ENCODE measurements at places on chromosomes 4 and X.

GRCh38 chrX:30610026-30610425 is 32.5 kb upstream of the TASL start:
- no peak for DNase-seq

GRCh38 chr4:24337451-24338190 is 246.7 kb downstream of the DHX15 start:
- DNase-seq = no peak

DNA sequence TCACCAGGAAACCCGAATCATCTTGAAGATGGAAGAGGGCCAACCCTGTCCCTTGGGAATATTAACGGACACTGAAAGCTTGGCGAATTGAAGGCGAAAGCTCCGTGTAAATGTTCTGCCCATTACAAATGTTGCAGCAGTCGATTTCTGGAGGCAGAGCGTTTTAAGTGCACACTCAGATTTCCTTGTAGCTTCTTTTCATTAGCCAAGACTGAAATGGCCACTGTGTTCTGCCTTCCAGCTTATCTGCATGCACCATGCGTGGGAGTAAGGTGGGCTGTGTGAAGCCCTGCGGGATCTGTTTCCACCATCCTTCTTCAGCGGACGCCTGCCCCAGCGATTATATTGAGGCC is 1.3 kb downstream of the SMIM20 start:
- no peak for DNase-seq

DNA sequence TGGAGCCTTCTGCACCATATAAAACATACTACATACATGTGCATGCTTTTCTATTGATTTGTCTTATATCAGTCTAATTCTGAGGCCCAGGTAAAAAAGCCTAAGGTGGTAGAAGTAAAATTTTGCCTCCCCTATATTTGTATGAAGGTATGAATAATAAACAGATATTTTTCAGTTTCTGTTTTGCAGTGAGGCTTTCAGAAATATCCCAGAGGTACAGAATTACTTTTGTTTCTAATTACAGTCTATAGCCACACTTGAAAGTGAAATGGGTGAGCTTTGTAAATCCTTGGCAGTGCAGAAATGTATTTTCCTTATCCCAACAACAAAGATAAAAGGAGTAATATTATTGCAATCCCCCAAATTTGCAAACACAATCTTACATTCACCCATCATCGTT is 59.5 kb downstream of the DDX60 start:
- no peak for DNase-seq

DNA sequence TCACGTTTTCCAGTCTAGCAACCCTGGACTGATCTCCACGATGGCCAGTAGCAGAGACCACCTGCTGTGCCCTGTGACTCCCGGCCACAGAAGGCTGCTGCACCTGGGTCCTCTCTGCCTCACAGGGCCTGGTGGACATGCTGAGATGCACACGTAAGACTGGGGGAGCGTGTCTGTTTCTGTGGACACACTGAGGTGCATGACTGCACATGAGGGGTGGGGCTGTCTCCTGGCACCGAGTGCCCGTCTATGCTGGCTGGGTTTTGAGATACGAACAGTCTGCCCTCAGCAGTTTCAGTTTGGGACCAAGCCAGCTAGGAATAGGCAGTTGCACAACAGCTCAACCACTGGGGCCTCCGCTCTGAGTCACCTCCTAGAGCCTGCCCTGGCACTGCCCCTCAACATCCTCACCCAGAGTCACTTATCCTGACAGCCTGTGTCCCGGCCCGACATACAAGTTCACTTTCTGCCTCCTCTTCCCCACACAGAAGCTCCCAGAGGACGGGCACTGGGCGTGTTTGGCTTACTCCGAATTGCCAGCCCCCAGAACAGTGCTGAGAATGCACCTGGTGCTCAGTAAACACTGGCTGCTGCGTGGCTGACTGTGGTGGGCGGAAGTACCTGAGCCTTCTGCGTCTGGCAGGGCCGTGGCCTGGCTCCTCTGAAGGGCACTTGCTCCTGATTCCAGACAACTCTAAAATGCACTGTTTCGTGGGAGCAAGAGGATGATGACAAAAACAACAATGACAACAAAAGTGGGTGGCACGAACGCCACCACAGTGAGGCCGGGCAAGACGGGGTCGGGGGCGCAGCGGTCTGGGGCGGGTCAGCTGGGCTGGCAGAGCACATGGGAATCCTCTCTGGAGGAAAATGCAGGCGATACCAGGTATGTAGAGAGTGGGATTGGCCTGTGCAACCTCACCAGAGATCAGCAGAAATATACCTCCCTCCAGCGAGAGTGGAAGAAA is 30.9 kb downstream of the RNF212 start:
- no peak for DNase-seq

- DNase-seq = no peak
Observed at GRCh38 chr4:10237131-10237530, 120.5 kb upstream of the WDR1 start.

DNA sequence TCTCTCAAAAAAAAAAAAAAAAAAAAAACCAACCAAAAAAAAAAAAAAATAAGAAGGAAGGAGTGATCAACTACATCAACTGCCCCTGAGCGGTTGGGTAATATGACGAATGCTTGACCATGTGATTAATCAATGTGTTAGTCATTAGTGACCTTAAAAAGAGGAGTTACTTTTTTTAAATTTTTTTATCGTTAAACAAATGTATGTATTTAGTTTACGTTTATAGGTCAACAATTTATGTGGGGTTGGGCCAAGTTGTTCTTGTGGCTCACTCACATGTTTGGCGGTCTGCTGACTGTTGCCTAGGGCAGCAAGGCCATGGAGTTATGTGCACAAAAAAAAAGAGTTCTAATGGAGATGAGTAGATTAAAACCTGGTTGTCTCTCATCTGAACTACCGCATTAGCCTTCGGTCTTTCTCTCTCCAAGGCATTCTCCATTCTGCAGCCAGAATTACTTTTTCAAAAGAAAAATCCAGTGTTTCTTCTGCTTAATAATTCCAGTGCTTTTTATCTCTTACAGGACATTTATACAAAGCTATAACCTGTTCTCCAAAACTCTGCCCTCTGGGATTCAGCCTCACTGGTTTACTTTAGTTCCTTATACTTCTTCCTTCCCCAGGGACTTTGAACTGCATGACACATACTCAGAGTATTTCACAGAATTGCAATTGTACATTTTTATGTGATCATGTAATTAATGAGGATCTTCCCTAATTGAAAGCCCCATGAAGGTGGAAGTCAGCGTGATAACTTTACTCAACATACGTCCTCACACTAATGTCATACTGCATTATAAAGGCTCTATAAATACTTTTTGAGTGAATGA is 505.5 kb downstream of the ANKRD50 start:
- DNase-seq = no peak

DNA sequence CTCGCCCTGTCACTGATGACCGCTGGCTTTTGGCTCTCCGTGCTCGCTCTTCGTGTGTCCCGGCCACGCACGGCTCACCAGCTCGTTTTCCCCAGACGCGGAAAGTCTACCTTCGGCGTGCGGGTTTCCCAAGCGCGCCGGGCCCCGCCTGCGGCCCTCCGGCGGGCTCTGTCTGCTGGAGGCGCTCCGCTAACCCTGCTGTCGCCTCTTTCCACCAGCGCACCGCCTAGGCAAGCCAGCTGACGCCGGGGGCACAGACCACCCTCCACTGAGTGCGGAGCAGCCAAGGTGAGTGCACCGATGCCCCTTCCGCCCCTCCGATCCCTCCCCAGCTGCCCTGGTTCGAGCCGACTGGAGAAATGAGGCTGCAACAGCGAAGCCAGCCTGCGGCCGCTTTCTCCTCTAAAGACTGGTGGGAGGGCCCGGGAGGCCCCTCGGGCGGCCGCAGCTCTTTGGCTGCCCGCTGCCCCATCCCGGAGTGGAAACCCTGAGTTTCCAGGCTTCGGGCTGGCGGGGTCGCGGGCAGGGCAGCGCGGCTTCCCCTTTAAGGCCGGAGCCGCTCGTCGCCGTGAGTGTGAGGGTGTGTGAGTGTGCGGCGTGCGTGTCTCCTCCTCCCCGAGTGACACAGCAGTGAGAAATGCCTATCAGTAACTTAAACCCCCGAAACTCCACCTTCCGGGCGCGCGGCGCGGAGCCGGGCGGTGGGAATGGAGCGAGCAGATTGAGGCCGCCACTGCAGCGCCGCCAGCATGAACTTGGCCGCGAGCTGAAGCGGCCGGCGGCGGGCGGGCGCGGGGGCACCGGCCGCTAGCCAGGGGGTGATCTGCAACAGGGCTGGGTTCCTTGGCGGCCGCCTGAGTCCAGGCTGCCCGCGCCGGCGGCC is at the start of gene MAMLD1:
Gene MAMLD1, plus strand, starts transcription at position 719 of the 883 bp plus-strand sequence. CDS start 82,200 bp downstream, outside the sequence.
- DNase-seq = no peak

- DNase-seq = no peak
Observed at GRCh38 chr4:158966091-158966490, 136.8 kb upstream of the RAPGEF2 start.

- DNase-seq = no peak
Observed at GRCh38 chr4:4492161-4492847, 49.5 kb downstream of the STX18 start.

- no peak for DNase-seq
Observed at GRCh38 chr4:133565379-133565778, 416.3 kb downstream of the PCDH10 start.

DNA sequence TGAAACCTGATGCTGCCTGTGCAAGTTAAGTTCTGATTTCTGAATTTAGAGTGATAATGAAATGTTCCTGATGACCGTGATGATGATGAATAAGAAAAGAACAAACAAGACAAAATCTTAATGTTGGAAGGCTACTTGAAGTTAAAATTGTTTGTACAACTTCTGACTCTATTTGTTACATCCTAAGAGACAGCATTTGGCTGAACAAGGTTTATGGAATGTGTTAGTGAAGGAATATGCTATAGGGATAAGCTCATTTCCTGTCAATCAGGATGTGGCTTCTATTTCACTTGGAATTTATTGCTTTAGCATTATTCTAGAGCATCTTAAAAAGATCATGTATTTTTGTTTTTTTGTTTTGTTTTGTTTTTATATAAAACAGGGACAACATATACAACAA is 267.5 kb downstream of the FAT4 start:
- DNase-seq = no peak

DNA sequence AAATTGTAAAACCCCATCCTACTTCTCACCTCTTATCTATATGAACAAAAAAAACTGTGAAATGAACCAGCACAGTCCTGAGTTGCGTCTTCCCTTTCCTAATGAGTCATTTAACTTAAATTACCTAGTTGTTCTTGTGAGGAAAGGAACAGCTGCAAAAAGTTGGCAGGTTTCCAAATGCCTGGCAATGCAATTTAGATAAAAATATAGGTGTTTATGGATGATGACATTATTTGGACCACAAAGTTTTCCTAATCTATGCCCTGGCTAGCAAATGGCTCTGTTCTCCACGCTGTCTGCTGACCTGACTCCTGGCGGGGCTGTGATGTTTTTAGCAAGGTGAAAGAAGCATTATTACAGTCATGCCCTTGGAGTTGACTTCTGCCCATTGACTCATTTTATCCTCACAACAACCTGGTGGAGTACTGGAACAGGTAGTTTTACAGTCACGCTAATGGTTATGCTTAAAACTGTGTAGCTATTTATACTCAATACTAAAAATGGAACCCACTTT is 29.8 kb upstream of the RELL1 start:
- peak; percentile 7 for DNase-seq

GRCh38 chr4:86338521-86338920 is 21.3 kb downstream of the MAPK10 start:
- DNase-seq = no peak

DNA sequence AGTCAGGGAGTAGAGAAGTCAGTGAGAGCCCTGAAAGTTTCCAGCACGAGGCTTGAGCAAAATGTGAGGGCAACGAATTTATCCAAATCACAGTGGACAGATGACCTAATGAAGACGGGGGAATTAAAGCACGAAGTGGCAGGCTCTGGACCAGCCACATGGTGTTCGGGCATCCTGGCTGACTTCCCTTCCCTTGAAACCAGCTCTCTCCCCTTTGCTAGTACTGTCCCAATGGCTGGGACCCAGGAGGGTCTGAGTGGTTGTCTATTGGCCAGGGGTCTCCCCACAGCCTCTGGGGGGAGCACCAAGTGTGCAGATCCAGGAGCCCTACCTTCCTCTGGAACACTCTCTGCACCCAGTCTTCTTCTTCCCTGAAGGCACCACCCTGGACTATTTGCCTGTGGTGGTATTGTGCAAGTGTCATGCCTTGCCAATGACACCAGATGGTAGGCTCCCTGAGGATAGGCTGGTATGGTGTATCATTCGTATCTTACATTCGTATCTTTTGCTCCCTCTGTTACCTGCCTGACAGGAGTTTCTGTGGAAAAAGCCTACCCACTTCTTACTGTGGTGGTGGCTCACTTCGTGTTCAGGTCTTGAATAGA is 2.1 kb downstream of the APLN start:
- DNase-seq = no peak

- DNase-seq = no peak
Observed at GRCh38 chr4:128107766-128108165, 46.7 kb downstream of the LARP1B start.

GRCh38 chrX:109911046-109911445 is 91.9 kb upstream of the TMEM164 start:
- no peak for DNase-seq

- DNase-seq = no peak
Observed at GRCh38 chr4:186128842-186129241, 24.3 kb downstream of the FAM149A start.

- no peak for DNase-seq
Observed at GRCh38 chr4:165192956-165193355, 14.4 kb upstream of the KLHL2 start.

- DNase-seq = no peak
Observed at GRCh38 chr4:183105092-183105491, 6.0 kb downstream of the WWC2 start.

- DNase-seq = no peak
Observed at GRCh38 chr4:99221980-99222379, 2.9 kb upstream of the ADH6 start.

DNA sequence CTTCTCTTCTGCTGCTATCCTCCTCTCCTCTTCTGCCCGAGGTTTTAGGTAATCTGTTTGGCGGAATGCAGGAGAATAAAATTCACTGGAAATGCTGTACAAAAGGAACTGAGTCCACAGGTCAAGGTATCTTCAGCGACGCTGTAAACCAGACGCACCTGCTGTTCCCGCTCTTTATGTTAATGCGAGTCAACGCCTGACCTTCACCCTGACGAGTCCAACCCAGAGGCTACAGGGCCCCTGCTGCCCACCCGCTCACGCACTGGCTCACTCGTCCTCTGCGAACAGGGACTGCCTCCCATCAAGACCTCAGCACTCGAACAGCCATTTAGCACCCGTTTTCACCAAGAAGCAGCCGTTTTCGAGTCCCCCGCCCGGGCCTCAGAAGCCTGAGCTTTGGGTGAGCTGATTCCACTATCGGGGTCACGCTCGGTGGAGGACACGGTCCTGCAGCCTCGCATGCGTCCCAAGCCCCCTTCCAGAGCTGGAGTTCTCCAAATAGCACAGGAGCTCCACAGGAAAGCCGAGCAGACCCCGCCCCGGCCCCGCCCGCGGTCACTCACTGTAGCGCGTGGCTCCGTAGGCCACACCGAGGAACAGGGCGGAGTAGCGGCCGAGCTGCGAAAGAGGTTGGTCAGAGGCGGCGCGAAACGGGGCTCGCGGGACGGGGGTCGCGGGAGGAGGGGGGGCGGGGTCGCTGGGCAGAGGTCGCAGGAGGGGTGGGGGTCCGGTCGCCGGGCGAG is 556 bp downstream of the ATP5ME start:
- DNase-seq = no peak

- no peak for DNase-seq
Observed at GRCh38 chrX:42000836-42001235, 77.5 kb upstream of the CASK start.
